ENCODE measurements at places on chromosomes 5 and 9.

GRCh38 chr9:123414936-123415930, 59.2 kb downstream of the CRB2 start:
- no peak for DNase-seq

GRCh38 chr5:15564523-15564922, 64.5 kb downstream of the FBXL7 start:
- DNase-seq = no peak

GRCh38 chr9:36443581-36443980, 43.5 kb upstream of the RNF38 start:
- no peak for DNase-seq

- no peak for DNase-seq
Observed at GRCh38 chr5:88925692-88926490, 42.9 kb upstream of the MEF2C start.

Measured in T-helper 17 cell (primary cell).